Activated CD4-positive, CD25-positive, alpha-beta regulatory T cell (primary cell): ENCODE measurements at places on chromosomes 2 and 18.

DNA sequence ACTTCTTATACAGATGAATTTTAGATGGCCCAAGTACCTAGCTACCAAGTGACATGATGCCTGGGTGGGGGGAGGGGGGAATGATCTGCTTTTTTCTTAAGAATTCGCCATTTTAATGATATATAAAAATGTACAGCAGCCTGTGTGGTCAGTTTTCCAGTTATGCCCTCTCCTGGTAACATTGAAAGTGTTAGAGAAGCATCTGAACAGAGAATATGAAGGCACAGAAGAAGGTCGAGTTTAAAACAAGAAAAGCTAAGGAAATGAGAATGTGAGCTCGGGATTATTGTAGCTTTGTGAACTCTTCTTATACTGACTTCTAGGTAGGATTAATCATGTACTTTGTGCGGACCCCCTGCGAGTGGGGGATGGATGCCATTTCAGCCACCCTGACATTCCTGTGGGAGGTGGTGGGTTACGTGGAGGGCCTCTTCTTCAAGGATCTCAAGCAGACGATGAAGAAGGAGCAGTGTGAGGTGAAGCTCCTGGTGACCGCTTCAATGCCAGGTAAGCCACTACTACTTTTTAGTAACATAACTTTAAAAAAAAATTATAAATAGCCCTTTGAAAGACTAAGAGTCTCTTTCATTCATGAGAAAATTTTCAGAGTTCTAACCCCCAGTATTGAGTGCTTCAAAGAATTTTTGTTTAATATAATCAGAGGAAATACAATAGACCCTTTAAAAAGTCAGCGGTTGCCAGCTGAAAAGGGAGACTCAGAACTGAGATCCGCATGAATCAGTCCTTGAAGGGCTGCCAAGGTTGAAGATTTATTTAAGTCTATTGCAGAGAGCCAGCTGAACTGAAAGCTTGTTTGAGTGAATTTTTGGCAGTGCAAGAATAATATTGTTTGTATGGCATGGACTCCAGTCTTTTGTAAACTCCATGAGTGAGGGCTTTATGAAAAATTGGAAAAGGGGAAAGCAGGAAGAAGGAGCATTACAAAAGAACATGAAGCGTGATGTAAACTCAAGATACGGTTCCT is 68.6 kb upstream of the RPE start:
- no peak for DNase-seq

GRCh38 chr2:204468746-204469429 is 76.4 kb upstream of the PARD3B start:
- DNase-seq = no peak

DNA sequence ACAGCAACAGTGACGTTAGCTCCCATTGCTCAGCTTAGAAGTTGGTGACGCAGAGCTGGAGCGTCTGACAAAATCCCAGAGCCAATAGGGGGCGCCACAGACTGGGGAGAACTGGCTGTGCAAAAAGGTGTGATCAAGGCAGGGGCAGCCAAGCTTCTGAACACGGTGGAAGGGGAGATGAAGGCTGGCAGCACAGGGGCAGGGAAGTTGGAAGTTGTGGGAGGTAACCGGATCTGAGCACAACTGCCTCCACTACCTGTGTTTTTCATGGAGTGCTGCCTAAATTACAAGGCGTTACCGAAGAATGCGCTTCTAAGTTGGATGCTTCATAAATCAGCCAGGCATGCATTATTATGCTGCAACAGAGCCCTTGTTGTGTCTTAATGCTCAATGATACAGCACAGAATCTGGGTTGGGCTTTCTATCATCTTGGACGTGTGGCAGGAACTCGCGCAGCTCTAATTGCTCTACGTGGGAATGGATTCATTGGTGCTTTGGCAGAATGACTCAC is 370.0 kb downstream of the SLC4A3 start:
- DNase-seq = no peak

- no peak for DNase-seq
These were observed 20.1 kb upstream of the ALPI start for GRCh38 chr2:232435805-232436204.

- DNase-seq = no peak
These were observed 192.3 kb downstream of the PMAIP1 start for GRCh38 chr18:60092073-60092472.

- no peak for DNase-seq
These were observed 78.1 kb downstream of the ASAP2 start for GRCh38 chr2:9284521-9285297.

GRCh38 chr2:72669121-72669520 is 156.7 kb downstream of the EXOC6B start:
- no peak for DNase-seq

- no peak for DNase-seq
These were observed 214.1 kb downstream of the RDH14 start for GRCh38 chr2:18346344-18346743.

DNA sequence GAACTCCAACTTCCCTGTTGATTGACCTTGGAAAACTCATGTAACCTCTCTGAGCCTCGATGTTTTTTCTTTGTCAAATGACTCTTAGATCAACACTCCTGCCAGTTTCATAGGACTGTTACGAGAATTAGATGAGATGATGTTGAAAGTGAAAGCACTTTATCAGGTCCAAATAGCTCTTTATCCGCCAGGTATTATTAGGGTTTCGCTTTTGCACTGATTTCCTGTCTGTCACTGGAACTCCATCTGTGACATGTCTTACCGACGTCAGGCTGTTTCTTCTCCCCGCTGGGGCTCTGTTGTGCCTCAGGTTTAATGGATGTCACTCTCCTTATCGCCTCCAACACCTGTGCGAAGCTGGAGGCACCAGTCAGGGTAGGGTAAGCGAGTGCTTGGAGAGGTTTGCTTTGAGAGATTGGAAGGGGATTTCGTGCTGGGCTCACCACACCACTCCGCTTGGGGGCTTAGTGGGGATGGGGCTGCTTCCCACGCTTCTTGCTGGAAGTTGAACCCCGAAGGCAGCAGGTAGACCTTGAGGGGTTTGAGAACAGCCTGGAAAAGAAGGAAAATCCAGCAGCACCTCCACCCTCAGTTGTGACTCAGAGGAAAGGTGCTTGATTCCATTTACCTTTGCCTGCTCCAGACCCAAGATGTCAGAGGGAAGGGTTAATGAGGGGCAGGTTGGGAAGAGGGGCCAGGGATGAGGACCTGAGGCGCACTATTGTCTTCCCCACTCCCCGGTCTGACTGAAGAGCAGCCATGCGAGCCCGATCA is 4.3 kb downstream of the GAD1 start:
- DNase-seq = no peak

GRCh38 chr2:120669121-120669952 is 66.3 kb upstream of the GLI2 start:
- DNase-seq = no peak

DNA sequence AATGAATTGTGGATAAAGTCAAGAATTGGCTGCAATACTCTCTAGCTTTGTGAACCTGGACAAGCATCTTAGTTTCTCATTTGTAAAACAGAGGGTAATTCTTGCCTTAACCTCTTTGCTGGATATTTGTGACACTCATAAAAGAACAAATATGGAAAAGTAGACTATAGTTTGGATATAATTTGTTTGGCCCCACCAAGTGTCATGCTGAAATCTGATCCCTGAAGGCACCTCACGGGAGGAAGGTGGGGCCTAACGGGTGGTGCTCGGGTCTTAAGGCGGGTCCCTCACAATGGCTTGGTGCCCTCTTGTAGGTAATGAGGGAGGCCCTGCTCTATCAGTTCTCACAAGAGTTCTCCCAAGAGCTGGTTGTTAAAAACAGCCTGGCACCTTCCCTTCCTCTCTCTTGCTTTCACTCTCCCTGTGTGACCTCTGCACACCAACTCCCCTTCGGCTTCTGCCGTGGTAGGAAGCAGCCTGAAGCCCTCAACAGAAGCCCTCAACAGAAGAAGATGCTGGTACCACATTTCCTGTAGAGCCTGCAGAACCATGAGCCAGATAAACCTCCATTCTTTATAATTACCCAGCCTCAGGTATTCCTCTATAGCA is 37.4 kb downstream of the ARL4C start:
- no peak for DNase-seq

DNA sequence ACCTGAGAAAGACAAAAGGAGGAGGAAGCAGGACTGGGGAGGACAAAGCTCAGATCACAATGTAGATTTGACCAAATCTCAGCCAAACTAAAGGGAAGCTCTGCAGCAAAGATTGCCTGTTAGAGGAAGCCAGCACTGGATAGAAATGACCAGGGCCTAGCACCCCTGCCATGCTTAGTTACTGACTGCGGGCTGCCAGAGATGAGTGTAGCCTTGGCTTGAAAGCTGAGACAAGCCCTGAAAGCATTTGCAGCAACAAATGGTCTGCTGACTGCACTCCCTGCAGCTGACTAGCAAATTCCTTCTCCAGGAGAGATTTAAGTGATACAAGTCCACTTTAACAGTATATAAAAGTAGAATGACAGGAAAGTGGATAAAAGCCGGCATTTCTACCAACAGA is 140.9 kb upstream of the CRIM1 start:
- no peak for DNase-seq

DNA sequence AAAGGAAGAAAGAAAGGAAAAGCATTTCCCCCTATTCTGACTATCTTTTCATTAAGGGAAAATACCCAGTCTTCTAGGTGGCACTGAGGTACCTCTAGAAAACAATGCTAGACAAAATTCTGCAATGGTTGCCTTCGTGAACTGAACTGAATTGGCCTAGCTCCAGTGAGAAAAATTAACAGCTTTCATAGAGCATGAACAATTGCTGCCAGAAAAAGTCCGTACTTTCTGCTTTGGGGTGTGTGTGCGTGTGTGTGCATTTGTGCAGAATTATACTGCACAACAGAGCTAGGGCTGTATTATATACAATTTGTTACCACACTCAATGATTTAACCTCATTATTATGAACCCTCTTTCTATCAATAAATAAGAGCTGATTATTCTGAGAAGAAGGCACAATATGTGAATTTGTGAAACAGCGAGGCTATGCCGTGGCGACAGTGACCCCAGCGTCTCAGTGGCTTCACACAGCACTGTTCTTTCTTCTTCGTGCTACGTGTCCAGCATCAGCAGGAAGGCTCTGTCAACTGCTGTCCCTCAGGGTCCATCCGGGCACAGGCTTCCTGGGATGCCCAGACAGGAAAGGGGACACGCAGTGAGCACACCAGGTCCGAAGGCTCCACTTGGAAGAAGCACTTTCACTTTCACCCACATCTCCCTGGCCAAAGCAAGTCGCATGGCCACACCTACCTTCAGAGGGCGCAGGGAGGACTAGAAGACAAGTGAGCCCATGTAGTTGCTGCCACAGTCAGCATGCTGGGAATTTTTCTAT is 47.5 kb downstream of the PTGR3 start:
- DNase-seq = no peak

- DNase-seq = no peak
These were observed 193.7 kb downstream of the DNER start for GRCh38 chr2:229520691-229521096.
